Activated CD8-positive, alpha-beta T cell treated with anti-CD3 and anti-CD28 coated beads, Interleukin-2, amount 10 ng/mL, durations not matched to agents 7 days and 5 days (primary cell): ENCODE measurements at places on chromosomes 3 and 15.

DNA sequence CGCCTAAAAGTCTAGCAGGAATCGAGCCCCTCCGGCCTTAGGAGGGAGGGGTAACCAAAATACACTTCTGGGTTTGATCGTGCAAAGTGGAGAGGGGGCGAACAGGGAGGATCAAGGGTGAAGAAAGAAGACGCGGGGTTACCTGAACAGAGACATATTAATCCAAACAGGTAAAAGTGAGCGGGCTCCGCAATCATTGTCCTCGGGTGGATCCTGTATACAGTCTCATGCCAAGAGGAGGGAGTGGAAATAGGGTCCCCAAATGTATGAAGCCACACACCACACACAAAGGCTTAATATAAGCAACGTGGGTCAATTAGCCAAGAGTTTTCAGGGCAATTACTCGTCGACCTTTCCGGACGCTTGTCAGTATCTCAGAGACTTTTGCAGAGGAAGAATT is 749.5 kb downstream of the ROBO1 start:
- no peak for DNase-seq

- no peak for DNase-seq
Observed at GRCh38 chr3:101259485-101260341, 60.7 kb downstream of the IMPG2 start.

GRCh38 chr15:41583795-41584194 is 24.8 kb downstream of the TYRO3 start:
- no peak for DNase-seq

GRCh38 chr15:71167445-71168165 is 52.3 kb downstream of the THSD4 start:
- DNase-seq = no peak

- peak; percentile 64 for DNase-seq
Observed at GRCh38 chr3:187020376-187020775, 90.0 kb downstream of the ST6GAL1 start.

DNA sequence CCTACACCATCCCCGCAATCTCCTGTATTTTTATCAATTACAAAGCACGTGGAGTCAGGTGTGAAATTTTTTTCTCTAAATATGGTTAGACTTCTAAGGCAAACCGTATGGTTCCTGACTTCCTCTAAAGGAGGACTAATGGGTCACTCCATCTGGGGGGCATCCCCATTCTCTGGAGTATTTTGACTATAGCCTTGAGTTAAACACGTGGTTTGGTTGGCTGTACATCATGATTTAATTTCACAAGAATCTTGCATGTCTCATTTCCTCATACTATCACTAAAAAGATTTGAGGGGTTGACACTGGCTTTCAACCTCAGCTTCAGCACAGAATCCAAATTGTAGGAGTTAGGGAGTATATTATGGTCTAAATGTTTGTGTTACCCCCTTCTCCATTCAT is 25.3 kb upstream of the ZNF770 start:
- no peak for DNase-seq

GRCh38 chr15:39745415-39745814 is 37.2 kb downstream of the FSIP1 start:
- no peak for DNase-seq

DNA sequence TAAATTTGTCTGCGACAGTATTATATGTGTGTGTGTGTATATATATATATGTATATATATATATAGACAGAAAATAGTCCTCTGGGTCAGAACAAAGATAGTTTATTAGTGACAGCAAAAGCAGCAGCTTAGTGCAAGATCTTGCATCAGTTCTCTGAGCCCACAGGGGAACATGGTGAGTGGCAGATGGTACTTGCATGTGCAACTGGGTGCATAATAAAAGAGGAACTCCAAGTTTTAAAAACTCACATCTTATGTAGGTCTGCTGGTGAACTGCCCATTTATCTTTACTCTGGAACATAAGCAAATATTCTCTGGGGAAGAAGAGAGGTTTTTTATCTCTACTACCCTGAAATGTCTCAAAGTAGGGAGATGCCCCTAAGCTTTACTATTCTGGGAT is 276.4 kb downstream of the POLQ start:
- no peak for DNase-seq

DNA sequence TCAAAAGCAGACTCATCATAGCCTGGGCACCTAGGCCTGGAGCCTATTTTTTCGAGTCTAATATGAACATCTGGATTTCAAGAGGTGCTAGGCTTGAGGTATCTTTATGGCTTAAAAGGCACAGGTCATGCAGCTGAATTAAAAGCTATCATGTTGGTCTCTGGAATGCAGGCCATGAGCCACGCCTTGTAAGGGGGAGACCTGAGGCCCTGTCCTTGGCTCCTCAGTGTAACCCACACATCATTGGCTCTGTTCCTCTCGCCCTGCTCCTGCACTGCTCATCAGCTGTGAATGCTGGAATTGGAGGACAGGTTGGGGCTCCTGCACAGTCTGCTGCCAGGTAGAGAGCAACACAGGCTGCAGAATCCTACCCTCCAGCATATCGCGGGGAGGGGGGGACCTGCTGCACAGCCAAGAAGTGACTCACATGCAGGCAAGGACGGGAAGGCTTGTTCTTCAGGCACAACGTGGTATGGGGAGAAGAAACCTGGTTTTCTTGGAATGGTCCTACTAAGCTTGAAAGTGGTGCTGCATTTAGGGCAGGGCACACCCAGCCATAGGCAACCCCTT is 146.0 kb downstream of the CHST2 start:
- DNase-seq = no peak

- DNase-seq = peak; percentile 25
Observed at GRCh38 chr15:41585127-41586047, 26.4 kb downstream of the TYRO3 start.

- DNase-seq = no peak
Observed at GRCh38 chr3:25830373-25831280, 40.7 kb downstream of the OXSM start.

- DNase-seq = no peak
Observed at GRCh38 chr3:64120876-64121275, 97.6 kb upstream of the PSMD6 start.

GRCh38 chr3:152172460-152172859 is 96.3 kb upstream of the MBNL1 start:
- DNase-seq = no peak
